ENCODE measurements at places on chromosomes 2 and 18.

- no peak for DNase-seq
Observed at GRCh38 chr2:102291319-102292075, 19.9 kb upstream of the IL1RL1 start.

- DNase-seq, result no peak
Observed at GRCh38 chr18:44849361-44849760, 168.7 kb downstream of the SETBP1 start.

DNA sequence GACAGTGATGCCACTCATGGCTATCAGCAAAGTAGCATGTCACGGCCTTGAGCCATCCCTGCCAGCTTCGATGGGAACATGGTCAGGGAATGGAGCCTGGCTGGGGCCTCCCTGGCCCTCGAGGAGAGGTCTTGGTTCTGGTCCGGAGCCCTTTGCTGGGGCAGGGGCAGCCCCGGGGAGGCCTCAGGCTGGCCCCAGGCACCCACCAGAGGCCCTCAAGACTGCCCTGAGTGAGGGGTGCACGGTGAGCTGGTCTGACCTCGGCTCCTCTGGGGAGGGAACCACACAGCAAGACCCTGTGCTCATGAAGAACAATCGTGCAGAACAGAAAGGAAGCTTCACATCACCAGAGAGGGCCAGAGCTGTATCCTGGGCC, 75.2 kb upstream of the OTOS start:
- no peak for DNase-seq

- no peak for DNase-seq
Observed at GRCh38 chr2:111185361-111186022, 64.8 kb downstream of the BCL2L11 start.

DNA sequence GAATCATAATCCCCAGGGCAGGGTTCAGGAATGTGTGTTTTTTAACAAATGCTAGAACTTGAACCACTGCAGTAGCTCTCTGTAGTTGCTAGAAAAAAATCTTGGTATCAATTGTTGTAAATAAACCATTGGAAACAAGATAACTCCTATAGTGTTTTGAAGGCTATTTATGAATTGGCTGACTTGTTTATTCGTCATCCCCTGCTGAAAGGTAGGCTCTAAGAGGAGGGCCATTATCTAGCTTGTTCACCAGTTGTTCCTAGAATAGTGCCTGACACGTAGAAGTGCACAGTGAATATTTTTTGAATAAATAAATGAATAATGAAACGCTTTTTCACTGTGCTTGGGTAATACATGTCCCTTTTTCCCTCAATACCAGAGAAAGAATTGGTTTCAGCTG, 211.4 kb downstream of the BABAM2 start:
- no peak for DNase-seq

- no peak for DNase-seq
Observed at GRCh38 chr2:220785178-220785577, 786.9 kb downstream of the EPHA4 start.
